Fibroblast of pulmonary artery (primary cell): ENCODE measurements at places on chromosomes 5 and 9.

- no peak for DNase-seq
These were observed 13.2 kb downstream of the S100Z start for GRCh38 chr5:76863001-76863400.

DNA sequence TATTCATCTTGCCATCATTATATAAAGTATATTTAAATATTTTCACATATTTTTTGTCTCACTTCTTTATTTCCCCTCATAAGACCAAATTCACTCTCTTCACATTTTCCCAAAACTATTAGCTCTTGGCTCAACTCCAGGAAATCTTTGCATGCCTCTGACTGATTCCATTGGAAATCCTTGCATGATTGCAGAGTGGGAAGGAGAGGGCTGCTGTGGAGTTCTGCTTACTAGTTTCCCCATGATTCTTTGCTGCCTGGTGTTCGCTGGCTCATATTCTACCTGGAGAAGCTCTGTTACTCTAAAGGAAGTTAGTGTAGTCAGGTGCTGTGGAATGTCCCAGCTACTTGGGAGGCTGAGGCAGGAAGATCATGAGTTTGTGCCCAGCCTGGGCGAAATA is 41.9 kb downstream of the LIX1 start:
- DNase-seq: peak; percentile 13

- no peak for DNase-seq
These were observed 63.1 kb downstream of the CHD1 start for GRCh38 chr5:98865690-98866089.

GRCh38 chr5:129996896-129997295 is 92.6 kb downstream of the CHSY3 start:
- DNase-seq: peak; percentile 48

GRCh38 chr9:70491426-70492318 is 77.2 kb upstream of the KLF9 start:
- peak; percentile 71 for DNase-seq
